Activated CD4-positive, alpha-beta T cell treated with anti-CD3 and anti-CD28 coated beads, Interleukin-10, Interleukin-2, amounts not matched to agents 100 ng/mL and 50 ng/mL, durations not matched to agents 16 hours and 8 hours (primary cell): ENCODE measurements at places on chromosomes 5 and 9.

DNA sequence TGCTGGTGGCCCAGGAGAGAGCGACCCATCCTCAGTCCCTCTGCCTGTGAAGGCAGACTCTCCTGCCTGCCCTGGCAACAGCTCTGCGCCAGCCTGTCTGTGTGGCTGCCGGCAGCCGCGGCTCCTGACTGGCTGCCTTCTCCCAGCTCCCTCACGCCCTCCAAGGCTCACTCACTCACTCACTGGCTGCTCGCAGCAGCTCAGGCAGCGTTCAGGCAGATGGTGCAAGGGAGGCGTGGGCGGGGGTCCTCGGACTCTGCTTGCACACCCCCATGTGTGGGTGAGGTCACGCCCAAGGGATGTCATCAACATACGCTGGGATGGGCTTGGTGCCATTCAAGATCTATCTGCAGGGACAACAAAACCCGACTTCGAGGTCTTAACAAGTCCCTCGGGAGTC lies 66.7 kb downstream of the DAB2IP start:
- no peak for DNase-seq

DNA sequence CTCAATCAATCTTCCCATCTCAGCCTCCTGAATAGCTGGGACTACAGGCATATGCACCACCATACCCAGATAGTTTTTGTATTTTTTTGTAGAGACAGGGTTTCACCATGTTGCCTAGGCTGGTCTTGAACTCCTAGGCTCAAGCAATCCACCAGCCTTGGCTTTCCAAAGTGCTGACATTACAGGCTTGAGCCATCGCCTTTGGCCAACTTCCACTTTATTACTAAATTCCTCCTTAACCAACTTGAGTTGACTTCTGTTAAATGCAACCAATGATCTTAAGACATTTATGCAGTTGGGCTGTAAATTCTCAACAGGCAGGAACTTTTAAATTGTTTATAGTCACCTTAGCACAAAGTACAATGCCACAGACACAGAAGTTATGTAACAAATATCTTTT lies 2.8 kb downstream of the LARS1 start:
- no peak for DNase-seq

GRCh38 chr9:107782789-107783188 lies 293.2 kb upstream of the KLF4 start:
- DNase-seq, result no peak

DNA sequence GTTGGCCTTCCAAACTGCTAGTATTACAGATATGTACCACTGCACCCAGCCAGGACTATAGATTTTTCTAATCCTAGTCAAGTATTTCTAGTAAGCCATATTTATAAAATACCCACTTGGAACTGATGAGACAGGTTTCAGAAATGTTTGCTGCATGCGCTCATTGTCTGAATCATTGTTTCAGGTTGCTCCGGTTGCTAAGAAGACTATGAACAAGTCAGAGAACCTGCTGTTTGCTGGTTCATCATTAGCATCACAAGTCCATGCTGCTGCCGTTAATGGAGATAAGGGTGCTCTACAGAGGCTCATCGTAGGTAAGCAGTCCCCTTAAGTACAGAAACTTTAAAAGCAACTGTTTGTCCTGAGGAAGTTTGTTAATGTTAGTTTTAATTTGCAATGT lies 5.3 kb downstream of the INVS start:
- DNase-seq, result no peak

GRCh38 chr5:100846772-100847171 lies 56.3 kb downstream of the ST8SIA4 start:
- DNase-seq, result no peak

- no peak for DNase-seq
Measured at GRCh38 chr5:62371409-62371808, 32.3 kb downstream of the DIMT1 start.

- no peak for DNase-seq
Measured at GRCh38 chr5:73494721-73495120, 3.5 kb upstream of the BTF3 start.

GRCh38 chr5:143025971-143026370 lies 255.8 kb downstream of the ARHGAP26 start:
- DNase-seq, result no peak

DNA sequence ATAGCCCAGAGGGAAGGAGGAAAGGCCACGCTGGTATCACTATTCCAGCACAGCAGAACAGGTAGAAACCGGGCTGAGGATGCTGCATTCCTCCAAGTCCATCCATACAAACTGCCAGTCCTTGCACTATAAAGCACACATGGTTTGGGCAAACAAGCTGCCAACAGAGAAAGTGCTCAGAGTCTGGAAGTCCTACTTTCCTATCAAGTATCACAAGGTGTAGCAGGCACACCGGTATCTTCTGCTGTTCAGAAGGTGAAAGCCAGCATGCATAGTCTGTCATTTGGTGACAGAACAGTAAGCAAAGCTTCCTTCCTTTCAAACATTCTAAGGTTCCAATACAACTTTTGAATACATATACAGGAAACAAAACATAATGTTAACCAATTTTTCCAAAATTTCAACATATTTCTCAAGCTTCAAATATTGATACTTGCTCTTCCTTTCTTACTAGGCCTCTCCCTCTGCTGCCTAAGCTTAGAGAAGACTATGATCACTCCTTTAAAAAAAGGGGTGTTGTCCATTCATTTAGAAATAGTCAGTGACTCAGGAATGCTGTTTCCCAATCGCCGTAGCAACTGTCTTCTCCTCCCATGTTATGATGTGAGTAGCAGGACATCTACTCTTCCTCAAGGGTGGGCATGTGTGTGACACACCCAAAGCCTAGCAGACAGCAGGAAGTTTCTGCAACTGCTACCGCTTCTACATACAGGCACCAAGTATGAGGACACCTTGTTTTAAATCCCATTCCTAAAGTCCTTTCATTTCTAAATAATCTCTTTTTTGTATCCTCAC lies 14.7 kb downstream of the DIAPH1 start:
- peak; percentile 68 for DNase-seq

DNA sequence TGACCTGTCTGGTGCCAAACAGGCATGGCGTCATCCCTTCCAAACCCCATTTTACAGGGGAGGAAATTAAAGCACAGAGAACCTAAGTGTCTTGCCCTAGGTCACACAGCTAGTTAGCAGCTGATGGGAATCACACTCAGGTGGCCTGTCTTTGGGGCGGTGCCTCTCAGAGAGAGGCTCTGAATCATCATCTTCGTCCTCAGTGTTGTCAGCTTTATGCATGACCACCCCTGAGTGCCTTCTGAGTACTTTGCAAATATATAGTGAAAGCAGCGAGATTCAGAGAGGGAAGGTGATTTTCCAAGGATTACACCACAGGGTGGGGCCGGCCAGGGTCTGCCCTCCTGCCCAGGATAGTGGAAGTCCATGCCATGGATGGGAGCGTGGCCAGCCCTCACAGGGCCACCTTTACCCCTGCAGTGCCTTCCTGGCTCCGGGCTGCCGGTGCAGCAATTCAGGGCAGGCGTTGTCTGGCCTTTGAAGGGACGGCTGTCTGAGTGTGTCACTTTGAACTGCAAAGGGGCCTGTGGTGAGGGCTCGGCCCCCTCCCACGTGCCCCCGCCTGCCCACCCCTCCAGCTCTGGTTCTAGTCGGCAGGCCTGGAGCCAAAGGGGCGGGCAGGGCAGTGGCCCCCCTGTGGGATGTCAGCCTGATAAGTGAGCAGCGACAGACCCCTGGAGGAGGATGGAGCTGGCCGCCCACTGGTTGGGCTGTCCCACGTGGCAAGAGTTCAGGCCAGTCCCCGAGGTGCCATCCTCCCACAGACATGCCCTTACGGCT lies 16.9 kb downstream of the LMX1B start:
- no peak for DNase-seq

DNA sequence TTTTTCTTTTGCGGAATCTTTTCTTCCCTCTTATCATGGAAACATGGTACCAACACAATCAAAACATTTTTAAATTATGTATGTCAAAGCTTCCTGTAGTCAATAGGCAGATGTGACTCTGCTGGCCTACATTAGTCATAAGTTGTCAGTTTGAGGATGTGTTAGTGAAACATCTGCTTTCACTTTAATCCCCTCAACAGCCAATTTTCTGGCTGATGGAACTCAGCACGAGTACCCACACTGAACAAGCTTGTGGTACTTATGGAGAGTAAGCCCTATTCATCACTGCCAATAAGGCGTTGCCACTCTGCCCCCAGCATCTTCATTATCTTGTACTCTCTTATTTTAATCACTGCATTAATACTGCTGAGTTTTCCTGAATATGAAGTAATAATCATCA lies 1034.4 kb downstream of the CDH9 start:
- DNase-seq, result no peak

DNA sequence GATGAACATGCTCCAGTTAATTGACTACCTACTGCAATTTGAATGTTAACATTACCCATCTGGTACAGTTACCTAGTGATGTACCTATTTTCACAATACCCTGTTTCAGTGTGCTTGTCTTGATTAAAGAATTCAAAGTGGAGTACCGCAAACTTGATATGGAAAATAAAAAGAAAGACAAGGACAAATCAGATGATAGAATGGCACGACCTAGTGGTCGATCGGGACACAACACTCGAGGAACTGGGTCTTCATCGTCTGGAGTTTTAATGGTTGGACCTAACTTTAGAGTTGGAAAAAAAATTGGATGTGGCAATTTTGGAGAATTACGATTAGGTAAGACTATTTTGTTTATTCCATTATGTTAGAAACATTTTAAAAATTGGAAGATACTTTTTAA lies 33.5 kb downstream of the CSNK1G3 start:
- DNase-seq, result peak; percentile 9

DNA sequence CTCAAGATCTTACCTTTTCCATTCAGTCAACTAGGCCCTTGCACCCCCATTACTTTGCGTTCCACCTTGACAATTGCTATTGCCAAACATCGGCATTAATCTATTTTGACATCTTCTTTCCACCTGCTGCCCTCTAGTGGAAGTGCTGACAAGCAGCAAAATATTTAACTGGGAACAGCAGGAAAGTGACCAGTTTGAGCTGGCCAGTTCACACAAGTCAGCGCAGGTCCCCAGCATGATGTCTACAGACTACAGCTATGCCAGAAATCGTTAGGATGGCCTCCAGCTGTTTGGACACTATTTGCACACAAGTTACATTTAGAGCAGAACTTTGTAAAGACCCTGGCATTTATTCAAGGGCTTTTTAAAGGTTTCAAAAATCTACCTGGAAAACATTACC lies 160.1 kb downstream of the GHR start:
- DNase-seq, result peak; percentile 59

GRCh38 chr5:10633271-10634049 lies 69.6 kb downstream of the ANKRD33B start:
- peak; percentile 46 for DNase-seq

DNA sequence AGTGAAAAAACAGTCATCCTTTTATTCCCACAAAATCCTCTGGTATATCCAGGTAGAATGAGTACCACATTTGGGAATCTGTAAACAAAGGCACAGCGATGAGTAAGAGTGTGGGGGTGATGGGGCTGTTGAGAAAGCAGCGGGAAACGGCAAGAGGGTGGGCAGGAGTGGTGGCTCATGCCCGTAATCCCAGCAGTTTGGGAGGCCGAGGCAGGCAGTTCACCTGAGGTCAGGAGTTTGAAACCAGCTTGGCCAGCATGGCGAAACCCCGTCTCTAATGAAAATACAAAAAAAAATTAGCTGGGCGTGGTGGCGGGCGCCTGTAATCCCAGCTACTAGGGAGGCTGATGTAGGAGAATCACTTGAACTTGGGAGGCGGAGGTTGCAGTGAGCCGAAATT lies 43.1 kb downstream of the KLF4 start:
- DNase-seq, result no peak

GRCh38 chr9:119420231-119420630 lies 51.0 kb upstream of the BRINP1 start:
- DNase-seq, result no peak

- no peak for DNase-seq
Measured at GRCh38 chr5:66416698-66417097, 179.5 kb upstream of the MAST4 start.

DNA sequence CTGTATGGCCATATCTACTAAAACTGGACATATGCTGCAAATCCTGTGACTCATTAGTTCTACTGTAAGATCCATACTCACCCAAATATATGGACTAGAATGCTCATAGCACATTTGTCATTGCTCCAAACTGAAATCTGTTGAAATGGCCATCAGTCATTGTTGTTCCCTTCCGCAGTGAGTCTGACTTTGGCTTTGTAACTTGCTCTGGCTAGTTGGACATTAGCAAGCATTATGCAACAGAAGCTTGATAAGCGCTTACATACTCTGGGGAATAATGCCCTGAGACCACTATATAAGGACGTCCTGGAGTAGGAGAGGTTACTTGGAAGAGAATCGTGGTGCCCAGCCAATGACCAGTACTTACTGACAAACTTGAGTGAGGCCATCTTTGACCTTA lies 9.0 kb downstream of the KIAA1958 start:
- DNase-seq, result no peak

DNA sequence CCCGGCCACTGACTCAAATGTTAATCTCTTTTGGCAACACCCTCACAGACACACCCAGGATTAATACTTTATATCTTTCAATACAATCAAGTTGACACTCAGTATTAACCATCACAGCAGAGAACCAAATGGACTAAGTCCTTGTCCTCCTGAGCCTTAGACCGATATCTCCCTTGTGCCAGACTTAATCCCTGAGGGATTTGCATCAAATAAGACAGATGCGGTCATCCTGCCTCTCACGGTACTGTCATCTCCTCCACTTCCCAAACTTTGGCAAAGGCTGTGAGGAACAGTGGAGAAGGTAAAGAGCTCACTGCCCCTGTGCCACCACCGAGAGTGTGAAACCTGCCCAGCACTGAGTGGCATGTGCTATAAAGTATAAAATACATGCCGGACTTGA lies 6.5 kb upstream of the PRRC2B start:
- DNase-seq, result no peak

DNA sequence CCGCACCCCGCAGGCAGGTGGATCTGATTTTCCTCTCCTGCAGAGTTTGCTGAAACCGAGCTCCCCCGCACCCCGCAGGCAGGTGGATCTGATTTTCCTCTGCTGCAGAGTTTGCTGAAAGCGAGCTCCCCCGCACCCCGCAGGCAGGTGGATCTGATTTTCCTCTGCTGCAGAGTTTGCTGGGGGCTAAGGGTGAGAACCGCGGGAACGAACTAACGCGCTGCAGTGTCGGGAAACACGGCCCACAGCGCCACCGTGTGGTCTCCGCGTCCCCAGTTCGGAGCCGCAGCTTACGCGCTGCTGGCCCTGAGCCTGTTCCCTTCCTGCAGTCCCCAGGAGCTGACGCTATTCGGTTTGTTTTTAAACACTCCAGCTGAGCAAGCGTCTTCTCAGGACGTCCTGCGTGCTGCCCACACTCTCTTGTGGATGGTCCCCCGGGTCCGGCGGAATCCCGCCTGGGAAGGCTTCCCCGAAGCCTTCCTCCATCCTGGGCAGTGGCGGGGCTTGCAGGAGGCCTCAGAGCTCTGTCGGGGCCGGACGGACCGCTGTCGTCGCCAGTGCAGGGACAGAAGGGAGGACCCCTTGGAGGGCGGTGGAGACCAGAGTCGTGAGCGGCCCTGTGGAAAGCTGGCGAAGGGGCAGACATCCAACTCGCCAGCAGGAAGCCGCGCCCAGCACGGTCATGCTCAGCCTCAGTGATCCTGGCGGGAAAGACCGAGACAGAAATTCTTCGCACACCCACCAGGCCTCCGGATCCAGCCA lies 121.2 kb upstream of the LPCAT1 start:
- DNase-seq, result peak; percentile 80
